ENCODE measurements at places on chromosomes 12 and 14. TPM values are rescaled to one million over a fixed set of nuclear protein-coding genes. Genes with fewer than 3 reads are reported as not detected.
A peak's percentile ranks its signal among the peaks of the same experiment; 100 is the strongest.

Gene PIANP
- total RNA-seq = not detected

Gene POU6F1
- 5.8 TPM for total RNA-seq

Gene OR4E2
- not detected for total RNA-seq

Gene EPYC
- total RNA-seq = not detected

Gene UNC119B
- total RNA-seq = 4.7 TPM

Gene MSRB3
- 47.2 TPM for total RNA-seq

GRCh38 chr12:23813206-23813605 is 136.3 kb downstream of the SOX5 start:
- no peak for DNase-seq
- H3K4me1 ChIP-seq = no peaks in the 10 kb centered on the region
- no peaks in the 10 kb centered on the region for H3K36me3 ChIP-seq
- no peak overlapping the region for H3K4me3 ChIP-seq
- H3K27me3 ChIP-seq = no peaks in the 10 kb centered on the region

DNA sequence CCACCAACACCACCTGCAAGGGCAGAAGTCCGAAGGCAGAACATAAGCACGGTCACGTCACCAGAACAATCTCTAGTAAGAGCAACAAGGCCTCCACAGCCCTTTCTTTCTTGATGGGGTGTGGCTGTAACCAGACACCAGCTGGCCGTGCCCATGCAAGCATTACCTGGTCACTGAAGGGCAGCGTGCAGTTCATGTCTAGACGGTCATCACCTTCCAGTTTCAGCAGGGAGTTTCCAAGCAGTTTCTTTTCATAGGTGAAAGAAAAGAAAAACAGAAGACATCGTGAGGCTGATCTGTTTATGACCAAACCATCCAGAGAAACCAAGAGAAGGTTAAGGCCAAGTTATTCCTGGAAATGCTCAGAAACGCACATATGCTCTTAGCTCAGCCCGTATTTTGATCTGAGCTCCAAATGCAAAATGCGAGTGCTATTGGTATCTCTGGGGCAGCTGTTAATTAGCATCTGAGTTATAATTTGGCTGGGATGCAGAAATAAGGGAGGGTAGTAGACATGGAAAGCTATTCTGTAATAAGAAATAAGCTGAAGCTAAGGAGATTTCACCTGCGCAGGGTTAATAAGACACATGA is 42.5 kb downstream of the PRKAB1 start:
- H3K27ac ChIP-seq = no peak overlapping the region
- peaks cover 4% of the 10 kb centered on the region for H3K4me1 ChIP-seq
- DNase-seq = no peak
- H3K27me3 ChIP-seq = no peaks in the 10 kb centered on the region
- H3K36me3 ChIP-seq = peaks cover 86% of the 10 kb centered on the region
- no peak overlapping the region for H3K4me3 ChIP-seq

DNA sequence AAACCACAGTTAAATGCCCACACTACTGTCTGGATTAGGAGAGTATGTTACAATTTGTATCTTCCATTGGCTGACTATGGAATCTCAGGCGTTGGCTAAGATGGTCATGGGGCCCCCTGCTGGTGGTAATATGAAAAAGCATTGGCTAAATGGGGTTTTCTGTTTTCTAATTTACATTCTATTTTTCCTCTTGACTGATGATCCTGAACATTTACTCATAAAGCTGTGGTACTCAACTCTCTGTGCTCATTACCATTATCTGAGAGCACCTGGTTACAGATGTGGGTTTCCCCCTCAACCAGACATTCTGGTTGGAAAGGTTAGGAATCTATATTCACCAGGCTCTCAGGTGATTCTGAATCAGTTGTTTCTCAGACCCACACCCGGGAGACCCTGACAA is 64.8 kb downstream of the WSCD2 start:
- no peaks in the 10 kb centered on the region for H3K36me3 ChIP-seq
- no peak overlapping the region for H3K4me3 ChIP-seq
- DNase-seq = peak; percentile 5
- H3K27me3 ChIP-seq = no peaks in the 10 kb centered on the region
- H3K4me1 ChIP-seq = no peaks in the 10 kb centered on the region

DNA sequence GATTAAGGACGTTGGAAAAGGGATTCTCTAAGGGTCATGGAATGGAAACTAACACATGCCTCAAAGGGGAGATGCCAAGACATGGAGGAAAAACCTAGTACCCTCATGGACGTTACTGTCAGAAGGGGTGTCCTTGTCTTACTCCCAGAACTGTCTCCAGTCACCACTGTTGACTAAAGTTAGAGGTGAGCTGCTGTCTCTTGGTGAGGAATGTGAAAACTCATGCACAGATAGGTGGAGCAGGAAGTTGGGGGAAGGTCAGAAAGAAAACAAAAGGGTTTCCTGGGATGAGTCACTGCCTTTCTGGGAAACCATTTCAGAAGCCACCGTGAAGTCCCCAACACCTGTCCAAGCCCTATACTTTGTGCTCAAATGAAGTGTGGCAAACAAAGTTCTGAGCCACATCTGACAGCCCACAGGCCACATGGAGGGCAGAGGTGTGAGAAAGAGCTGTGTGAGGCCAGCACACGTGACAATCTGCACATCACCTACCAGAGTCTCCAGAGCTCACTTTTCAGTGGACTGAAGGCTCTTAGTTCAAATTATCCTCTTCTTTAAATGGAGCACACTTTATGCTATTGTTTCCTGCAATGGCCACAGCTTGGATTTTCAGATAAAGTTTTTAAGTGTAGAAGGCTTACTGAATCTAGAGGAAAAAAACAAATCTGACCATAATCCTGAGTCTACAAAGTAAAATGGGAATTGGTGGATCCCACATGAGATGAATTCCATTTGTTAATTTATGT is 92.9 kb upstream of the EGLN3 start:
- peaks cover 7% of the 10 kb centered on the region for H3K4me1 ChIP-seq
- H3K27ac ChIP-seq = no peak overlapping the region
- no peaks in the 10 kb centered on the region for H3K36me3 ChIP-seq
- H3K27me3 ChIP-seq = no peaks in the 10 kb centered on the region
- H3K4me3 ChIP-seq = no peak overlapping the region
- no peak for DNase-seq

DNA sequence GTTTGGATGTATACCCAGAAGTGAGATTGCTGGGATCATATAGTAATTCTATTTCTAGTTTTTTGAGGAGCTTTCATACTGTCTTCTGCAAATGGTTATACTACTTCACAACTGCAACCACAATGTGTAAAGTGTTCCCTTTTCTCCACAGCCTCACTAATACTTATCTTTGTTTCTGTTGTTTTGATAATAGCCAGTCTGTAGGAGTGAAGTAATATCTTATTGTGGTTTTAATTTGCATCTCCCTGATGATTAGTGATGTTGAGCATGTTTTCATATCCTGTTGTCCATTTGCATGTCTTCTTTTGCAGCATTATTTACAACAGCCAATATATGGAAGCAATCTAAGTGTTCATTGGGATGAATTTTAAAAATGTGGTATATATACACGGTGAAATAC is 29.9 kb downstream of the GABARAPL1 start:
- H3K4me3 ChIP-seq = no peak overlapping the region
- H3K27me3 ChIP-seq = no peaks in the 10 kb centered on the region
- no peaks in the 10 kb centered on the region for H3K36me3 ChIP-seq
- no peak for DNase-seq
- peaks cover 13% of the 10 kb centered on the region for H3K4me1 ChIP-seq

Data from SJSA1 (cell line).